ENCODE measurements at places on chromosomes 12 and 14.

DNA sequence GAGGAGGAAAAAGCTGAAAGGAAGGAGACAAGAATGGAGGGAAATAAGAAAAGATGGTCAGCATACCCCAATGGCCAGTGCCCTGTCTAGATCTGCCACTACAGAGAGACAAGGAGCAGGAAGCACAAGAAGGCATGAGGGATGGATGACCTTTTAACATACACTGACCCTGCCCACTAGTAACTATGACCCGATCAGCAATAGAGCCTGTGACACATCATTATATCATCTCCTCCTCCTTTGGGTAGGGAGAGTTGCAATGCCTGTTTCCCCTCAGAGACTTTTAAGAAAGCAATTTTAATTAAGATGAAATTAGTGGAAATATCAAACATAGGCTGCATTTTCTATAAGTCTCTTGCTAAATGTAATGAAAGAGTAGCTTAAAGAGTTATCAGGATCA lies 4.7 kb upstream of the SLC2A13 start:
- DNase-seq, result no peak

DNA sequence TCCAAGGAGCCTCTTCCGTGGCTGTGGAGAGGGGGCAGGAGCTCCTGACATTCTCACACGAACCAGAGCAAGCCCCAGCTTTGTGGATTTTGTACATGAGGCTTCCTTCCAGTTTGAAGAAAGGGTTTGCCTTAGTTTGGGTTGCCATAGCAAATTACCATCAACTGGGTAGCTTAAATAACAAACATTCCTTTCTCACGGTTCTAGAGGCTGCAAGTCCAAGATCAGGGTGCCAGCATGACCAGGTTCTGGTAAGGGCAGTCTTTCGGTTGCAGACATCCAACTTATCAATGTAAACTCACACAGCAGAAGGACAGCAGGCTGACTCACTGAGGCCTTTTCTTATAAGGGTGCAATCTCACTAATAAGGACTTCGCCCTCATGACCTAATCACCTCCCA lies 25.9 kb upstream of the STAB2 start:
- no peak for DNase-seq

DNA sequence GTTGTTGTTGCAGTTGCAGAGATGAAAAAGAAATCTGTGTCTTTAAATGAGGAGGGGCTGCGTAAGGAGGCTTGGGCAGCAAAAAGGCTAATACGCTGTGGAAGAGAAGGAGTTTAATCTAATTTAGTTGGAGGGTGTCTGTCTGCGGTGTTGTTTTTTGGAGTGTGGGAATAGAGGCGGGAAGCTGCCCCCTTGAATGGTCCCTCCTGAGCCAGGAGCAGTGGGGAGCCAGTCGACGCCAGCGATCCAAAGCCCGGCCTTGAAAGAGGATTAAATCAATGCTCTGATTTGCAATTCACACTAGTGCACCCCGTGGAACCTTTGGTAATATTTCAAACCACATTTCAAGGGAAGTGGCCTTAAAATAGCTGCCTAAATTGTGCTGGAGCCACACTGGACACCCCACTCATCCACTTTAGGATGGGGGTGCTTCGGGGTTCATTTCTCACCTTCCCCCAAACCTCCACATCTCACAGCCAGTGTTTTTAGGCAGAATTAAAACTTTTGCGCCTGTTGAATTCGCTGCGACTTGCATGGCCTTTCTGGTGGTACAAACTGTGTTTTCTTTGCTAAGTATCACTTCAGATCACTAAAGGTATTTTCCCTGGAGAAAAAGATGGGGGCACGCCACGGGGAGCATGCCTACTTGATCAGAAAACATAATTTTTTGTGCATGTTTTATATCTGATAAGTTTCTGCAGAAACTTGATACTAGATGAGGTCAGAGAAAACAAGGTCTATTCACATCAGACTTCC lies 4.1 kb upstream of the FZD10 start:
- DNase-seq, result peak; percentile 65

- no peak for DNase-seq
These were observed 209.3 kb downstream of the TTC8 start for GRCh38 chr14:89033756-89034155.

DNA sequence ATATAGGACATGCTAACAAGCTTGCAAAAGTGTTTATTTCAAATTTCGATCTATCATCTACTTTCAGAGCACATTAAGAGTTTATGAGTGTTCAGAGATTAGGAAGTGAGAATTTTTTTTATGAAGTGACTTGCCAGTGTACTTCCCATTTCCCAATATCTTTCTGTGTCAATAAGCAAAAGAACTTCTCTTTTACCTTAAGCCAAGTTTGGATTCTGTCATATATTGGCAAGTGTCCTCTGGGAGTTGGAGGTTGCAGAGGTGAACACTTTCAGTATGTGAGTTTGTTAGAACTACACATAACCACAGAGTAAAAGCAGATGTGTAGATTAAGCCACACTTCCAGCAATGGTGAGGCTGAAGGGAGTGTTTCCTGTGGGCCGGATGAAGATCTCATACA lies 16.6 kb upstream of the KLRF1 start:
- DNase-seq, result no peak

GRCh38 chr14:69860221-69860620 lies 19.0 kb upstream of the SMOC1 start:
- no peak for DNase-seq

DNA sequence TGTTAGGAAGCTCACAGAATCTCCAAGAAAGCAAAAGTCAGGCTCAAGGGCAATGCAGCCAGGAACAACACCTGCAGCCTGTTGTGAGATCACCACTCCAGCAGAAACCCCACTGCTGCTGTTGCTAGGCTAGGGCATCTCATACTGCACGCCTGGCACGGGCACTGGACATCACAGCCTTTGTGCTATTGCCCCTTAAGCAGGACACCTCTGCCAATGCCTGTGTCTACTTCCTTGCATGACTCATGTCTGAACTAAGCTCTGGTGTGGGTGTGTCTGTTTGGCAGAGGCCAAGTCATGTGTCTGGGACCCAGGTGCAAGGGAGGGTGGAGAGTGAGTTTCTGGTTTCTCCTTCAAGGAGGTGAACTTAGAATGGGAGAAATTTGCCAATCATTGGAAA lies 10.0 kb upstream of the DDX47 start:
- DNase-seq, result no peak

DNA sequence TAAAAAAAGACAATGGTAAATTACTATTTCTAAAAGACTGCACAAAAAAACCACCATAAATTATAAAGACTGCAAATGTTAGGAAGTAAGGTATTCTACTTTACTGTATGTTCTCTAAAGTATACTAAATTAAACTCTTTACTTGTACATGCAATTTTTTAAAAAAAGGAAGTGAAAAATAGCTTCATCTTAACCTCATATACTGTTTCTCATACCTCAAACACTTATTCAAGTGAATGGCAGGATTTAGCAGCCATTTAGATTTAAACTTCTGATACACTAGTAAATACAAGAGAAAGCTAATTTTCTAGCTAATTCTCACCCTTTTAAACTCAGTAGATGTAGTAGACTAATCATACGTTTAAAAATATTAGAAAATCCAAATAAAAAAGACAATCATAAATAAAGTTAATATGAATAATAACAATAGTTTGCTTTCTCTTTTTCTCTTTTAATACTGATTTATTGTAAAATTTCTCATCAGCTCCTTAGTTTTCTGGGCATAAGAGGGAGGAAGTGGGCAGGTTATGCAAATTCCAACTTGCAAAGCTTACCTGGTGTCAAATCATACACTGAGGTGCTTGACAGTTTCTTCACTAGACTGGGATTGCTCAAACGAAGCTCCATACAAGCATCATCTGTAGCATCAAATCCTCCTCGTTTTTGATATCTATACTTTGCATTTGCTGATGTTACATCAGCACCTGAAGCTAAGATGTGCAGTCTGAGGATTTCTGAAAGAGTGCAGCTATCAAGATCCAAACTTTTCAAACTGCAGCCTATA lies 71.0 kb upstream of the CFL2 start:
- no peak for DNase-seq

DNA sequence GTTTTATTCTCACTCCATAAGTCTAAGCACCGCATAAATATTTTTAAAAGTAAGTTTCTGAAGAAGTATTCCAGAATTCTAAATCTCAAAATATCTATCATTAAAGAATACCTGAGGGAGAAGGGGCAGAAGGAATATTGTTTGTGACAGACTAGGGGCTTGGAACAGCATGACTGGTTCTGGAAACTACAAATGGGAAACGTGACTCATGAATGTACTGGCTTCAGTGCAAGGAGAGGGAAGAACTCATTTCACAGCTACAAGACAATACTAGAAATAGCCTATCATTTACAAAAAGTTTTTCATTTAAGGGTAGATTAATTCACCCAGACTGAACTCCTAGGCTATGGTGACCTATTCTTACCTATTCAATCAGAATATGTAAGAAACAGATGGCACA lies 121.3 kb downstream of the SLC25A21 start:
- DNase-seq, result no peak

DNA sequence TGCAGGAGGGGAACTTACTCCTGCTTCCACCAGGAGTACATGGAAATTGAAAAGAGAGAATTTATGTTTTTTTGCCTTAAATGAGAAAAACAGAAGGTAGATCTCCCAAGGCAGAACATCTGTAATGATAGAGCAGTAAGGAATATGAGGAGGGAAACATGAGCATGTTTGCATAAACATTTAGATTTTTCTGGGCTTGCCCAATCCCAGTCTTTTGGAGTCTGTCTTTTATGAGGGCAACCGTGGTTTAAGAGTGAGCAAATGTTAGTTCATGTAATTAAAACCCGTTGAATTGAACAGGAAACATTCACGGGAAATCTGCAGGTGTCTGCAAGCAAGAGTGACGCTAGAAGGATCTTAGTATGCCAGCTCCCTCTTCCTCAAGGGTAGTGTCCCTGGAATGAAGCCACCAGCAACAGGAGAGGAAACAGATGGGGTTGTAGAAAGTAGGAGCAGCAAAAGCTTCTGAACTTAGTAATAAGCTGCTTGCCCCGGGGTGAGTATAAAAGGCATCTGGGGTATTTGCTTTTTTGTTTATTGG lies 79.3 kb downstream of the ARF6 start:
- DNase-seq, result peak; percentile 66

DNA sequence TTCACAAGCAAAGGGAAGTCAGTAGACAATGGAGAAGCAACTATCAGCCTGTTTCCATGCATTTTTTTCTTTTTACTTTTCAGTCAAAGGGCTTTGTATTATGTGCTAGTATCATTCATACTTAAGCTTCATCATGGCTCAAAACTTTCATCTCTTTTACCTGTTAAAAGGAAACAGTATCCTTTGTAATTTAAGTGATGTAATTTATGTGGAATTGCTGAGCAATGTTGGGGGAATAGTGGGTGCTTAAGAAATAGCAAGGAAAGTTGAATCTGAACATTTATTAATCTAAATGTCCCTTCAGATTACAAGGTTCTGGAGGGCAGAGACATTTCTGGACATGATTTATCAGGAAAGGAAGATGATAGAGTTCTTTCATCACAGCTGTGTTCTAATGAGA lies 915.3 kb downstream of the VRK1 start:
- no peak for DNase-seq

- DNase-seq, result no peak
These were observed 24.3 kb downstream of the ZFYVE21 start for GRCh38 chr14:103739793-103740501.

GRCh38 chr14:81219759-81220579 lies 790 bp downstream of the GTF2A1 start:
- DNase-seq, result peak; percentile 64

- DNase-seq, result no peak
These were observed 74.9 kb downstream of the ALG10 start for GRCh38 chr12:34097213-34097612.

- DNase-seq, result no peak
These were observed 70.0 kb upstream of the DICER1 start for GRCh38 chr14:95227279-95227860.

- no peak for DNase-seq
These were observed 37.8 kb upstream of the PPP1CC start for GRCh38 chr12:110780448-110780847.

DNA sequence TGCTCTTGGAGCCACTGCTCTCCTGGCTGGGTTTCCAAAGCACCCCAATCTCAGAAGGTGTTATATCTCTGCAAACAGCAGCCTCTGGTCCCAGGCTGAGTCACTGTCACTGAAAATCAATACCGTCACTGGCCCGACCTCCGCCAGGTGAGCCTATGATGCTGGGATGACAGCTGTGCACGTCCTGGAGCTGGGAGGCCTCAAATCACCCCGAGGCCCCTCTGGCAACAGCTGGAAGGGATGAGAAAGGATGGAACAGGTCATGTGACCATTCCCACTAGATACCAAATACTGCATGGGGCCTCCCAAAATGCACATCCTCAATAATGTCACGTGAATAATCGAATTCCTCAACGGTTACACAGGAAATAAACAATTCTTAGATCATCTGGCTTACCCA lies 190.8 kb downstream of the TTC7B start:
- DNase-seq, result no peak

- peak; percentile 100 for DNase-seq
These were observed 79.6 kb downstream of the EXOC5 start for GRCh38 chr14:57189070-57189469.

DNA sequence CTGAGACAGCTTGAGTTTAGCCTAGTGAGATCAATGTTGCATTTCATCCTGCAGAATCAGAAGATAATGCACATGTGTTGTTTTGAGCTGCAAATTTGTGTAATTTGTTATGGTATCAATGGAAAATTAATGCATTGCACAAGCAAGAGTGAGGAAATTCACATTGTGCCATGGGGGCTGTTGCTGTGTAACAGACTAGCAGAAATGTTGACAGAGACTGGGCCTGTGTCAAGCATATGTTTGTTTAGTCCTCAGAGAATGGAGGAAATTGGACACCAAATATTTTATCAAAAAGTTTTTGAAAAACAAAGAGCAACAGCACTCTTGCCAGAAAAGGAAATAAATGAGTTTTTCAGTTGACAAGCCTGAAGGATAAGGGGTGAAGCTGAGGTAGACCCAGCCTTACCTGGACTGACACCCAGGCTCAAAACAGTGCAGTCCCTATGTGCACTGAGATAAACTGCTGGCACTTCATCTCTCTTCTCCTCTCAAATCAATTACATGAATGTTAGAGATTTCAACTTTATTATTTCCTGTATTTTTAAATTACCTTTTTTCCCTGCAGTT lies 1150.0 kb downstream of the FSCB start:
- DNase-seq, result no peak

- DNase-seq, result no peak
These were observed 23.3 kb downstream of the NINJ2 start for GRCh38 chr12:639988-640387.

DNA sequence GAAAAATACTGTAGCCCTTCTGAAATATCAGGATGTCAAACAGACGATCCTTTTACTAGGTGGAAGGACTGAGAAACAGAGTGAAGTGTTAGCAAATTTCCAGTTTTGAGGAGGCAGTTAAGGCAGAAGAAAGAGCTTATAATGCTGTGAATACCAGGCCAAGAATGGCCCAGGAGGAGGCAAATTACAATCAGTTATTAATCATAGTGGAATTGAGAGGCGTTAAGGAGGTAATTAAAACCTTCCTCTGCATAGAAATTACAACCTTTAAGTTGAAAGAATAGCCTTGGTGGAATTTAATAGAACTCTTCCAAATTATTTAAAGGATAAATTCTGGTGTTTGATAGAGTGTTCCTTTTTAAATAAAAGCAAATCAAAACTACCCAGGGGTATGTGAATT lies 590.9 kb upstream of the SEL1L start:
- DNase-seq, result no peak
